ENCODE measurements at places on chromosomes 12 and 14.

DNA sequence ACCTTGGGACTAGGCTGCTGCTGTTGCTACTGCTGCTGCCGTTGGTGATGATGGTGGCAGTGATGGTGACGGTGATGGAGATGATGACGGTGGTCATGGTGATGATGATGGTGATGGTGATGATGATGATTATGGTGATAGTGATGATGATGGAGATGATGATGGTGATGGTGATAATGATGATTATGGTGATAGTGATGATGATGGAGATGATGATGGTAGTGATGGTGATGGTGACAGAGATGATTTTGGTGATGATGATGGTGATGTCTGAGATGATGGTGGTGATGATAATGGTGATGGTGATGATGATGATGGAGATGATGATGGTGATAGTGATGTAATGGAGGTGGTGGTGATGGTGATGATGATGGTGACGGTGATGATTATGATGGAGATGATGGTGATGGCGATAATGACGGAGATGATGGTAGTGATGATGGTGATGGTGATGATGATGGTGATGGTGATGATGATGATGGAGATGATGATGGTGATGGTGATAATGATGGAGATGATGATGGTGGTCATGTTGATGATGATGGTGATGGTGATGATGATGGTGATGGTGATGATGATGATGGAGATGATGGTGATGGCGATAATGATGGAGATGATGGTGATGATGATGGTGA lies 156.8 kb upstream of the PWP1 start:
- DNase-seq: no peak

DNA sequence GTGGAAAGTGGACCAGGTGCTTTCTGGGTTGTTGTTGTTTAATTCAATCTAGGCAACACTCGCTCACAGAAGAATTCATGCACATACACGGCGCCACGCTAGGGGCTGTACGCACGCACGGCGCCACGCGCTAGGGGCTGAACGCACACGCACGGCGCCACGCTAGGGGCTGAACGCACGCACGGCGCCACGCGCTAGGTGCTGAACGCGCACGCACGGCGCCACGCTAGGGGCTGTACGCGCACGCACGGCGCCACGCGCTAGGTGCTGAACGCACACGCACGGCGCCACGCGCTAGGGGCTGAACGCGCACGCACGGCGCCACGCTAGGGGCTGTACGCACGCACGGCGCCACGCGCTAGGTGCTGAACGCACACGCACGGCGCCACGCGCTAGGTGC lies 54.3 kb downstream of the NINJ2 start:
- no peak for DNase-seq

GRCh38 chr12:98275131-98275475 lies 240.3 kb upstream of the TMPO start:
- no peak for DNase-seq

DNA sequence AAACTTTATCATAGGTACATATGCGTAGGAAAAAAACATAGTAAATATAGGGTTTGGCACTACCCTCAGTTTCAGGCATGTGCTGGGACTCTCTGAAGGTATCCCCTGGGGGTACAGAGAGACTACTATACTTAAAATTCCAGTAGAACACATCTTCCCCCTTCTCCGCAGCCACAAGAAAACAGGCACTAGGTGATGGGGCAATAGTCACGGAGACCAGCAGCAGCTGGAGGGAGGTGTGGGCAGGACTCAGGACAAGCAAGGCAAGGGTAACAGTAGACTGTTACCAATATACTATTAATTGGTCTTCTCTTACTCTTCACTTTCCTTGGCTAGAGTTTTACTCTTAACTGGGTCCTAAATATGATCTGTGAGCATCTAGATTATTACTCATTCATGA lies 4.6 kb upstream of the PAPOLA start:
- no peak for DNase-seq

GRCh38 chr14:101889366-101889765 lies 75.0 kb upstream of the DYNC1H1 start:
- no peak for DNase-seq

GRCh38 chr12:89384050-89384758 lies 31.9 kb upstream of the DUSP6 start:
- peak; percentile 8 for DNase-seq

GRCh38 chr12:563250-563781 lies 99.9 kb downstream of the NINJ2 start:
- no peak for DNase-seq

DNA sequence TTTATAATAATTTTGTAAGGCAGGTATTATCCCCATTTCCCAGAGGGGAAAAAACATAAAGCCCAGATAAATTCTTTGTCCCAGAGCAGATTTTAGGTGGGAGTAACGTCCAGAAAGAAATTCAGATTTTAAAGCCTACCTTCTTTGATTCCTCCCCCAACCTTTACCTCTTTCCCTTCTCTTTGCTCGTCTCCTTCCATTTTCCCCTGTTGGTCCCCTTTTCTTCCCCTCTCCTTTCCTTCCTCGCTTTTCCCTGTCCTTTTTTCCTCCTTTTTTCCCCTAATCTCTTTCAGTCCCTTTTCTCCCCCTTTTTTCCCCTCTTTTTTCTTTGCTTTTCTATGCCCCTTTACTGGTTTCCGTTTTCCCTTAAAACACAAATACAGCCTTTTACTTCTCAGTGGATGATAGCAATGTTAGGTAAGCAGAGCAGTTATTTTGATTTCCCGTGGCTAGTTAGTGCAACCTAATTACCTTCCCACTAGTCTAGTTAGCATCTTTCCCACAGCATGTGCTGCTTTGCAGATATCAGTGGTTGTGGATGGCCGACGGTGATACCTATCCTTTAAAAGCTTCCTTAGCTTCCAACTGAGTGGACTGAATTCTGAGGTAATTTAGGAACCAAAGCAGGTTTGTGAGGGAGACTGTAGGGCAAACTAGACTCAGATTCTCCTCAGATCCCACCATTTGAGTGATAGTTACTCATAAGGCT lies 10.9 kb upstream of the AKAP6 start:
- no peak for DNase-seq

GRCh38 chr12:65533177-65533883 lies 254.8 kb downstream of the MSRB3 start:
- no peak for DNase-seq

- no peak for DNase-seq
These were observed 110.8 kb downstream of the TMTC2 start for GRCh38 chr12:82797480-82797879.

- DNase-seq: no peak
These were observed 101.6 kb downstream of the NTS start for GRCh38 chr12:85975716-85976115.

DNA sequence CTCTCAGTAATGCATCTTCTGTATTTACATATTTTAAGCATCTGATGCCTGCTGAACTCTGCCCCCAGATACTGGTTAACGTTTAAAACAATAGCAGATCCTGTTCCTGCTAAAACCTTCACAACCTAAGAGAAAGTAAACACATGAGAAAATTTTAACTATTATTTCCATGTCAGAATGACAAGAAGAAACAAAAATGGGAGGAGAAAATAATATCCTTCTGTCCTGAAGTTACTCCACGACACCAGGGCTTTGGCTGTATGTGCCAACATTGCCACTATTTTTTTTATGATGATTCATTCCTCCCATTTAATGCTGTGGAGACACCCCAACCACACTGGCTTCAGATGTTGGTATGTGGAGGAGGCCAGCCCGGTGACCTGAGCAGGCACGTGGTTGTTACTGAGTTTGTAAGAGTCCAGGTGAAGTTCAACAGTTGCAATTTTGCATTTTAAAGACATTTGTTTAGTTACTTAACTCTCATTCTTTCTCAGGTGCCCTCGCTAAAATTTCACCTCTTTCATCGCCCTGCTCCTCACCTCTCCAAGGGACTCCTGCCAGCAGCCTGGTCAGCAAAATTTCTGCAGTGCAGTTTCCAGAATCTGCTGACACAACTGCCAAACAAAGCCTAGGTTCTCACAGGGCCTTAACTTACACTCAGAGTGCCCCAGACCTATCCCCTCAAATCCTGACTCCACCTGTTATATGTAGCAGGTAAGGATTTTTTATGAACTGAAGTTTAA lies 65.5 kb upstream of the SLCO1C1 start:
- no peak for DNase-seq

GRCh38 chr14:52043690-52044089 lies 25.2 kb downstream of the NID2 start:
- peak; percentile 79 for DNase-seq

- no peak for DNase-seq
These were observed 380.1 kb downstream of the RAD51B start for GRCh38 chr14:68199554-68200151.

DNA sequence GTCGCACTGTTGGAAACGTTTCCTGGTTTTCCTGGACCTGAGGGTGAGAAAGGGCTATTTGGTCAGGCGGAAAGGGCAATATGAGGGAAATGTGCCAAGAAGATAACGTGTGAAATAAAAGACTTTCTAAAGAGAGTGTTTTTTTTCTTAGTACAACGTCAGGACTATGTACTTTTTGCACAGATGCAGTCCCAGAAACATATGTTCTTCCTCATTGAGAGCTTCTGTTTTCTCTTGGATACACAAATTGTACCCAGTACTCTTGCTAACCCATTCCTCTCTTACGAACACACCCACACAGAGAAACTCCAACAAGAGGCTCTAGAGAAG lies 669 bp upstream of the PKP2 start:
- no peak for DNase-seq

DNA sequence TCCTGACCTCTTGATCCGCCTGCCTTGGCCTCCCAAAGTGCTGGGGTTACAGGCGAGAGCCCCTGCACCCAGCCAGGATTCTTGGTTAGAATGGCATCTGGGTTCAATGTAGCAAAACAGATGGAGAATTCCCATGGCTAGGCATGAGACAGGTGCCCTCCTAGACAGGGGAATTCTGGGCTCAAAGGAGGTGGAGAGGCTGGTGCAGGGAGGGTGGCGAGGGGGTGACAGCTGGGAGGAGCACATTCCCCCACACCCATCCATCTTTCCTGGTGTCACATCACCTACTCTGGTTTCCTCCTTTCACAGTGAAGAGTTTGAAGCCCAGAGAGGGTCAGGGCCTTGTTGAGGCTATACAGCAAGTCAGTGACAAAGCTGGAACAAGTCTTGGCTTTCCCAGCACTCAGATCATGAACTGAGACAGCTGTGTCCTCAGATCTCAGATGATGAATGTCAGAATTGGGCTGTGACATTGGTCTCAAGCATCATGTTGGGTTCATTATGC lies 2.8 kb downstream of the SERPINA1 start:
- DNase-seq: no peak

GRCh38 chr14:90692061-90692460 lies 124.2 kb downstream of the TTC7B start:
- DNase-seq: no peak

GRCh38 chr12:27548301-27549199 lies 24.5 kb downstream of the PPFIBP1 start:
- DNase-seq: no peak

- peak; percentile 60 for DNase-seq
These were observed 5.6 kb downstream of the NFYB start for GRCh38 chr12:104132351-104132956.

- DNase-seq: no peak
These were observed 77.7 kb downstream of the MAP3K9 start for GRCh38 chr14:70731447-70732239.

GRCh38 chr12:99042226-99042625 lies 397.1 kb downstream of the APAF1 start:
- DNase-seq: no peak

DNA sequence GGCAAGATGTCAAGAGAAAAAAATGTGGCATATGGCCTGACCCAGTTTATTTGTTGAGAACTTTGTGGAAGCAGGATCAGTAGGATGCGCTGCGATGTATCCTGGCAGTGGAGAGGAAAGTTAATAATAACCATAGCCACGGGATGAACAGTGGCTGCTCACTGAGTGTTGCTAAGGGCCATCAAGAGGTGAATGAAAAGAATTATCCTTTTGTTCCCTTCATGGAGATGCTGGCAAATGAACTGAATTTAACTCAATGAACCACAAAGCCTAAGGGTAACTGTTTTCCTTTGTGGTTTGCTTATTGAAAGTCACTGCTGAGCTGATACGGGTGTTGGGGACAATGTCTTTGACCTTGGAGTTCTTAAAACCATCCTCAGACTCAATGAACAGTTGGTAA lies 476.5 kb downstream of the APAF1 start:
- no peak for DNase-seq

DNA sequence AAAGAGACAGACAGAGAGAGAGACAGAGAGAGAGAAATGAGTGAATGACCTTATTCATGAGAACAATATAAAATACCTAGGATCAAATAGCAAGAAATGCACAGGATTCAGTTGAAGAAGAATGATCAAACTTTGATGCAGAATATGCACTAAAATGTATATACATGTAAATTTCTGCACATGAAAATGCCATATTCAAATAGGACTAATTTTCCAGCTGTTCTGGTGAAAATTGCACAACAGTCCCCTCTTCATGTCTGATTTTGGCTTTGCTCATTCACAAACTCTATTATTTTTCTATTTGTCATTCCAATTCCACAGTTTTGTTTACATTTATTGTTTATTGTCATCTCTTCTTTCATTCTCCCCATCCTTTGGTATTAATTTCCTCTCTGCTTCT lies 34.2 kb downstream of the PRB2 start:
- DNase-seq: no peak

DNA sequence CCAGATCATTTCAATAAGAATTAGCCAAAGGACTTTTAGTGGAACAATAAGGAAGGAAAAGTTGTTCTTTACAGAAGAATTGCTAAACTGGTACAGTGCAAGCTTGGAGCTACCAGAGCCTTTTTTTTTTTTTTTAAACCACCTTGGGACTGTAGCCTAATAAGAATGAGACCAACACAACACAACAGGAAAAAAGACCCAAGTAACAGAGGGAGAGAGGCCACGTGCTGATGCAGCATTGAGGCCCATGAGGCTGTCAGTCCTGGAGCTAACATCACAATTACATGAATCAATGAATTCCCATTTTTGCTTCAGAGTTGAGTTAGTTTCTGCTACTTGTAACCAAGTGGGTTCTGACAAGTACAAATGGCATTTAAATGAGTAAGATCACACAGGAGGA lies 149.0 kb upstream of the EEA1 start:
- no peak for DNase-seq

DNA sequence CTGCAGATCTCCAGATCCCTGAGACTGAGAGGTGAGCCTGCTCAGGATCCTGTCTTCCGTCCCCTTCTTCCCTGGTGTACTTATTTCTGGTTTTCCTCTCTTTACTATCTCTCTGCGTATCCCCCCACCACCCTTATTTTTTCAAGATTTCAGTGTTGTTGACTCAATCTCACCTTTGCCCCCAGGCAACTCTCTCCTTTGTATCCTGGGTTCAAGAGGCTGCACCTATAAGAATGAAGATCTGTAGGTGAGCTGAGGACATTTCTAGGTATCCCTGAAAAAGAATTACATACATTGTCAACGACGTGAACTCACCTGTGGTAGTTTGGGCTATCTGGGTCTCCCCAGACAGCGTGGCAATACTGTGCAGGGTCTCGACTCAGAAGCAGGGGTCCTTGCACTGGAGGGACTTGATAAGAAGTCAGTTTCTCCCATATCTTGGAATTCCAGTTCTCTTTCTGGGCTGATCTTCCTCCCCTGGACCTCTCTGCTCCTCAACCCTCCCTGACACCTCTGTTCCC lies 659 bp downstream of the CIROP start:
- DNase-seq: no peak

Data from BE2C (cell line).